Midbrain (tissue), 1 donor: ENCODE measurements at places on chromosomes 4 and X.

DNA sequence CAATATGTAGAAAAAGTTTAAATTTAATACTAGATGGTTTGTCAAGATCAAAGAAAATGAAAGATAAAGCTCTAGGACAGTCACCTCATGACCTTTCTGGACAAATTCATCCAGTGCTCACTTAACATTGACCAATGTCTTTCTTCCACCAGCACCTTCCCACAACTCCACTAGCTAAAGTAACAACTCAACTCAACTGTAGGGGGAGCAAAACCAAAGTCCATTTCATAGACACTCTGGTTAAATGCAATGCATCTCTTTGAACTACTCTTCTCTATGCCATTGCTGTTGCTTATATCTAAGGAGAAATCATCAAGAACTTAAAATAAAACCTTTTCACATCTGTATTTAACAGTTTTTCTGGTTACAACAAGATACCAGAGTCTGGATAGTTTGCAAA, 25.1 kb downstream of the UGT2B4 start:
- DNase-seq = no peak

GRCh38 chr4:52037689-52038102, 403 bp downstream of the SGCB start:
- peak; percentile 57 for DNase-seq

DNA sequence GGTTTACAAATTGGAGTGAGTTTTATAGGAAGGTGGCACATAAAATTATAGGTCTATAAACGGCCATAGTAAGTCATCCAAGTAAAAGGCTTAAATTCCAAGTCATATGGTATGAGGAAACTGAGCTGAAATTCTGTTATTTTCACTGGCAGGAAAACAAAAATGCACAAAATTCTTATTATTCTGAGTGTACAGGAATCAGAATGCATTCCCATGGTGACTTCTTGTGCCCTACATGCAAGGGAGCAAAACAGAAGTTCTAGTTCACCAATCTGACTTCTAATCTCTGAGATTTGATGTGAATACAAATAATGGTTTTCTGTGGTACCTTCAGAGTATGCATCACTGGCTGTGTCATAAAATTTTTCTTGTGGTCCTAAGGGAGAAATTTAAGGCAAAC, 102.9 kb downstream of the CLCN4 start:
- DNase-seq = no peak

DNA sequence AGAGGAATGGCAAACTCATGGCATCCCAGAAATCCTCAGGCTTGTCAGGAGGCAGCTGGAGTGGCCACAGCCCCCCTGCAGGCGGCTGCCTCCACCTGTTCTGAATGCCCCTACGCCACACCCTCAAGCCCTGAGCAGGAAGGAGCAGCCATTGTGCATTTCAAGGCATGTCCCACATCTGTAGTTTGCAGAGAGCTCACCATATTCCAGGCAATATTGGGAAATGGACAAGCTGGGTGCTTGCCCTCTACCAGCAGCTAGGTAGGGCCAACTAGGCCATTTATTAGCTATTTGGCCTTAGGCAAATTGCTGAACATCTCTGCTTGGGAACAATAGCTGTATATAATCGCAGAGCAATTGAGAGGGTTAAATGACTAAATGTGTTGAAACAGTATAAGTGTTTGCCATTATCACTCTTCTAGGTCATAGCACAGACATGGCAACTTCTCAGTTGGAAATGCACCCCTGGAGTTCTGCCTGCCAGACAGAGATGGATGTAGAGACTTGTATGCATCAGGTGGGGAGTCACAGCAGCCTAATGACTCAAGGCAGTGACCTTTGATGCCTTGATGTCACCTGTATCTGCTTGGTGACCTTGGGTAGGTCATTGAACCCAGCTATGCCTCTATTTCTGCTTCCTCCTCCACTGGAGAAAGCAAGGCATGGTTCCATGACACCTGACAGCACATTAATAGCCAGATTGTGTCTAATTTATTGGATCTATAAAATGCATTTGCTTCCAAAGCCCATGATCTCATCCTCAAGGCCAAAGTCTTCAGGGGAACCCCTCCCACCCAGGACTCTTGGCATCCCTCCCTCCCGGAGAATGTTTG, 52.8 kb downstream of the FHDC1 start:
- no peak for DNase-seq
